ENCODE measurements at places on chromosomes 1 and 21. TPM values are rescaled to one million over a fixed set of nuclear protein-coding genes. Genes with fewer than 3 reads are reported as not detected.

Gene OR14K1
- not detected for polyA plus RNA-seq

DNA sequence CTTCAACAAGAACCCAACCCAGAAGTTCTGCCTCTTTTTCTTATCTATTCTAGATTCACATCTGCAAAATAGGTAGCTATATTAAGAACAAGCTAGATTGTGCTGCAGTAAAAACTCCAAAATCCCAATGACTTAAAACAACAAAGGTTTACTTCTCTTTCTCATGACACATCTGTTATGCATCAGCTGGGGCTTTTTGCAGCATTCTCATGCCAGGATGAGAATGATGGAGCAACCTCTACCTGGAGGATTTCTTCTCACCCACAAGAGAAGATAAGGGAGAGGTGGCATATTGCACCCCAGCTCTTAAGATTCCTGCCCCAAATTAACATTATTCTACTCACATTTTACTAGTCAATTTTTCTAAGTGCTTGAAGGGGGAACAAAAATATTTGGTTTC, 152.3 kb upstream of the SPAG17 start:
- no peak for DNase-seq

DNA sequence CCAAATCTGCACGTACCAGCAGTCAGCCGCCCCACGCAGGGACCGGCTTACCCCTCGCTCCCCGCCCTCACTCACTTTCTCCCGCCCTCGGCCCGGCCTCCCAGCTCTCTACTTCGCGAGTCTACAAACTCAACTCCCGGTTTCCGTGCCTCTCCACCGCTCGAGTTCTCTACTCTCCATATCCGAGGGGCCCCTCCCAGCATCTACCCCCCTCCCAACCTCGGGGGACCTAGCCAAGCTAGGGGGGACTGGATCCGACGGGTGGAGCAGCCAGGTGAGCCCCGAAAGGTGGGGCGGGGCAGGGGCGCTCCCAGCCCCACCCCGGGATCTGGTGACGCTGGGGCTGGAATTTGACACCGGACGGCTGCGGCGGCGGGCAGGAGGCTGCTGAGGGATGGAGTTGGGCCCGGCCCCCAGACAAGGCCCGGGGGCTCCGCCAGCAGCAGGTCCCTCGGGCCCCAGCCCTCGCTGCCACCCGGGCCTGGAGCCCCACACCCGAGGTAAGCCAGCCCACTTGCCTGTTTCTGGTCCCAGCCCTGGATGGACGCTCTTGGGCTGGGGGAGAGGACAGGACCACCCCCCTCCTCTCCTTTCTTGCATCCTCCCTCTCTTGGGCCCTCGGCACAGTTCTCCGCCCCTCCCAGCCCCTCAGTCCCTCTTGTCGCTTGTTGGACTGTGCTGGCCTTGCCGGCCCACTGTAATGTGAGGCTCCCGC, at the start of gene ARTN:
ARTN (plus strand) TSS at position 416 of the 715 bp plus-strand sequence. CDS start 1,856 bp downstream, outside the sequence.
- peak; percentile 24 for DNase-seq

GRCh38 chr1:56064705-56065104, 514.7 kb downstream of the PLPP3 start:
- DNase-seq = no peak

DNA sequence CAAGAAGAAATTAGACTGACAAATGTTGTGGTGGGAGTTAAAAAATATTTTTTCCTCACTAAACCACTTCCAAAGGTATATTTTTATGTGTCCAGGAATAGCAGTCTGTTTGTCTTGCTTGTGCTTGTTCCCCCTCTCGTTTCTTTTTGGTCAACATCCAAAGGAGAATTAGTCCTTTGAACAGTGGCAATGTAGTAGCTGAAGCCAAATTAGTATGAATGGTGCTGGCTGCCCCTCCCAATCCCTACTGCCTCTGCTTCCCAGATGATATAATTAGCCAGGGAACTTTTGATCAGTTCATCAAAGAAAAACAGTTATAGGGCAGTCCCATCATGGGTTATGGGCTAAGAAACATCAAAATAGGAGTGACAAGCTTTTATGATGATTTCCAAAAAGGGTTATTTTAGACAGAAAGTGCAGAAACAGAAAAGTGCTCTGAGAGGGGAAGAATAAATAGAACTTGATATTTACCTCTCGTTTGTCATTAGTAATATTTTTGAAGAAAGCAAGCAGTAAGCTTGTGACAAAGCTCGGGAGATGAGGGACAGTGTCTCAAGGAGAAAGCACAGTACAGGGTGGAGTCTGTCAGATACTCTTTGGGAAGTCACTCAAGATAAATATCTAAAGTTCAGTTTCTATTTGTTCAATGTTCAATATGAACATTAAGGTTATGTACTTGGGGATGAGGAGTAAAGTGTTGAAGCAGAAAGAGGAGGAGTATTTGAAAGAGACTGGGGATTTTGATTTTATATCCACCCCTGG, 239.1 kb downstream of the HLX start:
- no peak for DNase-seq

DNA sequence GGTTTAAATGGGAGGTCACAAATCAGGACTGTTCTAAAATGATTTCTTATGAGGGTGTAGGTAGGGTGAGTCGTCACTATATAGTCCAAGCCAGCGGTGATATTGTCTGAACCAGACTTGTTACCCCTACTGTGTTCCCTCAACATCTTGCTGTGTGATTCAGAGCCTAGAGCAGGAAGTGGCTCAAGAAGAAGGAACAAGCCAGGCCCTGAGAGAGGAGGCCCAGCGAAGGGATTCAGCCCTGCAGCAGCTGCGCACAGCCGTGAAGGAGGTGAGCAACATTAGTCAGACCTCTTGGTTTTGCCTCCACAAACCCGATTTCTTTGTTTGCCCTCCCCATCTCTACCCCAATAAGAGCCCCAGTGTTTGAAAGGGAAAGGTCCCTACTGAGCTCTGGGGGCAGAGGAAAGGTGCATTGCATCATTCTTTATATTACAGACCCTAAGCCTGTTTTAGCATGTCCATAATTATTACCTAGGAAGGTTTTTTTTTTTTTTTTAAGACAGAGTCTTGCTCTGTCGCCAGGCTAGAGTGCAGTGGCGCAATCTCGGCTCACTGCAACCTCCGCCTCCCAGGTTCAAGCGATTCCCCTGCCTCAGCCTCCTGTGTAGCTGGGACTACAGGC, 5.0 kb upstream of the SH3BGRL3 start:
- no peak for DNase-seq

DNA sequence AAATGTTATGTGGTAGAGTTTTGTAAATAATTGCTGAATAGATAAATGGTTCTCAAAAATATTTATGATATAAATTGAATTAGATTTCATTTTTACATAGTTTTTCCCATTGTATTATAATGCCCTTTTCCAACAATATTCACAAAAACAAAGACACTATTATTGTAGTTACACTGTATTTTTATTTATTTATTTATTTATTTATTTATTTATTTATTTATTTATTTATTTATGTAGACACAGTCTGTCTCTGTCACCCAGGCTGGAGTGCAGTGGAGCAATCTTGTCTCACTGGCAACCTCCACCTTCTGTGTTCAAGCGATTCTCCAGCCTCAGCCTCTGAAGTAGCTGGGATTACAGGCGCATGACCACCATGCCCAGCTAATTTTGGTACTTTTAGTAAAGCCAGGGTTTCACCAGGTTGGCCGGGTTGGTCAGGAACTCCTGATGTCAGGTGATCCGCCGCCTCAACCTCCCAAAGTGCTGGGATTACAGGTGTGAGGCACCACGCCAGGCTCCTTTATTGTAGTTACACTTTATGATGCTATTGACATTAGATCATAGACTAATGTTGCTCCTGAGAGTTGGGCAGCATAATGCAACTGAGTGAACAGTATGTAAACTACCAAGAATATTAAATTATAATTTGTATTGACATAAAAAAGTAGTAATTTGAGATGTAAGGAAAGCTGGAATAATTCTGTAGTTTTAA, 1430.0 kb upstream of the PRMT6 start:
- no peak for DNase-seq

DNA sequence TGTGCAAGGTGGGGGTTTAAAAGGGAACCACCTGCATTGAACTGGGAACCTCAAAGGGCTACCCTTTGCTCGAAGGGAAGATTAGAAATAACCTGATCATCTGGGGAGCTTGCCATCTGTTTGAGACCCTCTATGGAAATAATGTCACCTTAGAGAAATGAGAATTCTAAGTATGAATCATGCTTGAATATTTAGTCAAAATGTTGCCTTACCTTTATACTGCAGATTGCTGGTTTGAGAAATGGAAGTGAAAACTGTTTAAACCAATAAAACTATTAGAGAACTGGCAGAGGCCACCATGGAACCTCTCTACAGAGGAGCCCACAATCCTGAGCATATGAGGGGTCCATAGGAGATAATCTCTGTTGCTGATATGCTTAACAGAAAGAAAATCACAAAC, 131.2 kb upstream of the FAM78B start:
- no peak for DNase-seq

All from heart right ventricle (tissue), 16 donors.